ENCODE measurements at places on chromosomes 6 and 20.
A peak's percentile ranks its signal among the peaks of the same experiment; 100 is the strongest.

DNA sequence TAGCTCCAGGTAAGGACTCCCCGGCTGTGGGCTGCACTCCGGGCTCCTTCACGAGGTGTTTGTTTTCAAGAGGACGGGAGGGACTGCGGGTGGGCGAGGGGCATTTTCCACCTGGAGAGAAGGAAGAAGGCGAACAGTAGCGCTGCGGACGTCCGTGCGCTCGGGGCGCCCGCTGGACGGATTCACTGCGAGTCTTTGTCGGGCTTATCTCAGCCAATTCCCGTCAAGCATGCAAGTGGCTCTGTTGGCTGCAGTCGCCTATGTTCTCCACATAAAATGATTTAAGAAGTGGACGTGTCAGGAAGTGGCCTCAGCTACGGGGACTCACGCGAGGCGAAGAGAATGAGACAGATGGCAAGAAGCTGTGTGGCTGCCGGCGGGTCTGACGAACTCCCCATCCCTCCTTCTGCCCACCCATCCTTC lies 332 bp downstream of the GRIK2 start:
- DNase-seq, result peak; percentile 36

DNA sequence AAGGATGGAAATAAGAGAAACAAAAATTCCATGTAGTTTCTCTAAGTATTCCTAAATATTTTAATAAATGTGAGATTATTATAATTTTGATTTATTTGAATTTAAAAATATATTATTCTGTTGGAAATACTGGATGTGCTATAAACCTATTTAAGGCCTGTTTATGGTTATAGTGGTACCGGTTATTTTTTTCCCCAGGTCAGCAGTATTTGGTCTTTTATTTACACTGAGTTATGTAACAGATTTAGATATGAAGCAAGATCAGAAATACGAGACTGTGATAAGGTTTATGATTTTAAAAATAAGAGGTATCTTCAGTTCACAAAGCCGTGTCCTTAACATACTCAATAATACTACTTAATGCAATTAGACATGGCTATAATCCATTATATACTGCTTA lies 634.3 kb upstream of the POU3F2 start:
- DNase-seq, result no peak

GRCh38 chr6:92922216-92922806 lies 497.0 kb downstream of the EPHA7 start:
- DNase-seq, result no peak

- DNase-seq, result no peak
These were observed 118.8 kb downstream of the PSMB1 start for GRCh38 chr6:170434117-170434820.

DNA sequence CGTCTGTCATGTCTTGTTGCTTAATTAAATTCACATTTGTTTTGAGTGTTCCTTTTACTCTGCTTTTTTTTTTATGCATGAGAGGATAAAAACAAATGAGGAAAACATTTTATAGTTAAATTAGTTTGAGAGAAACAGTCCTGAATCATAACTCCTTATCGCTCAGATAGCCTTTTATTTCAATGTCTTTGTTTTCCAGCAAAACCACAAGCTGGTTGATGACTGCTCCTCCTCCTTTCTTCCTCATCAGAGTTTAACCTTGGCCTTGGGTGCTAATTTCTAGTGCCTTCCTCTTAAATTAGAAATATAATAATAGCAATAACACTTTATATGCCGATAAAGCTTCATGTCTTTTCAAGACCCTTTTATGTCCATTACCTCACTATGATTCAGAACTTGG lies 3.1 kb downstream of the NOX3 start:
- DNase-seq, result no peak

DNA sequence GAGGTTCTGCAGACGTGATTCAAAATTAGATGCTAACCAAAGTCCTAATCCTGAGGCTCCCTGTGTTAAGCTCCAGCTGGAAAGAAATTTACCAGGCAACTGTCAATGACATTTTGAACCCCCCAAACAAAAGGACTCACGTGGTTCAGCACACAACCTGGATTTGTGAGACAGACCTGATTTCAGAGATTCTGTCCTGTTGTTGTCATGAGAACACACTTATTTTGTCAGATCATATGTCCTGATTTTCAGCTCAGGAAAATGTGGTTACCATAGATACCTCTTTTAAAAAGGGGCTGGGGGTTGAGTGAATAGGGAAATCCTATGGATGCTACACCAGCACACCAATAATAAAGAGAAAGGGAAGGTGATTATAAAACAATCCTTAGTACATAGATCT lies 61.6 kb downstream of the MTFR2 start:
- DNase-seq, result no peak

All from fibroblast of skin of right biceps (primary cell).